AG09309 (cell line): ENCODE measurements at places on chromosomes 11 and 22.

- no peak for DNase-seq
These were observed 1964.5 kb upstream of the RAG2 start for GRCh38 chr11:38562562-38562961.

DNA sequence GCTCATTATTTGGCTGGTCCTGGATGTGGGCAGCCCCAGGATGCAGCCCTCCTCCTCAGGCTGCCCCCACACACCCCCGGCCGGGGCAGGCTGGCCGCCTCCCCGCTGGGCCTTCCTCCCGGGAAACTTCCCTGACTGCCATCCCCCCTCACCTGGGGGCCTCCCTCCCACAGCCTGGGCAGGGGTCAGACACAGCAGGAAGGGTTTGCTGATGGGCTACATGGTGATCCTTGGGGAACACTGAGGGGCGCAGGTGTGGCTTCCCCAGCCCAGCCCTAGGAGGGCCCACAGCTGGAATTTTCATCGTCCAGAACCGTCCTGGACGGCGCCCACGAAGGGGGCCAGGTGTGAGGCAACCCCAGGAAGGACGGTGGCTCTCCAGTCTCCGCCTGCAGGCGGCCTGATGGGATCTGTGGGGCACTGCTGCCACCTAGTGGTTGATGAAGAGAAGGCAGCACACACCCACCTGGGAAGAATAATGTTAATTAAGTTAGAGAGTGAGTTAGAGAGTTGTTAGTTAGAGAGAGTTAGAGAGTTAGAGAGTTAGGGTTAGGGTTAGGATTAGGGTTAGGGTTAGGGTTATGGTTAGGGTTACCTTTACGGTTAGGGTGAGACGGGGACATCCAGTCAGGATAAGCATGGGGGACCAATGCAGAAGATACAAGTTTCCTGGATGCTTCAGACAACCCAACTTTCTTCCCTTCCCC, 75.9 kb upstream of the PRR5 start:
- DNase-seq = no peak

DNA sequence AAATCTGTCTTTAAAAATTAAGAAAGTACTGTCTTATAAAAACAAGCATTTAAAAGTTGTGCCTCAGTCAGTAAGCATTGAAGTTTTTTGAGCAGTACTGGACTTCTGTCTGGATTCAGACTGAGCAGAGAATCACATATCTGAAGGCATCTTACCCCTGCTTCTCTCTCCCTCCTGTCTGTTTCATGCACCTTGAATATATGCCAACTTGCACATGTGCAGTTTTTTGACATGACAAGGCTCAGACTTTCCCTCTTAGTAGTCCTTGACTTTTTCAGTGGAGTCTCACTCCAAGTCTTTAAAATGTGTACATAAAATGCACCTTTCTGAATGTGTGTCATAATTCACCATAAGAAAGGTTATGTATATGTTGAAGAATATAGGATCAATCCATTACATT, 19.8 kb downstream of the SPECC1L start:
- DNase-seq = no peak

- DNase-seq = no peak
These were observed 36.2 kb downstream of the CNTF start for GRCh38 chr11:58658623-58659022.

GRCh38 chr22:48929276-48929790, 898.3 kb downstream of the BRD1 start:
- no peak for DNase-seq

GRCh38 chr22:27472975-27473374, 328.6 kb downstream of the MN1 start:
- no peak for DNase-seq

- DNase-seq = no peak
These were observed 2.1 kb upstream of the APOA5 start for GRCh38 chr11:116793772-116794097.

- DNase-seq = no peak
These were observed 6.6 kb downstream of the CERK start for GRCh38 chr22:46731246-46732040.

- no peak for DNase-seq
These were observed 5.1 kb downstream of the LRRC51 start for GRCh38 chr11:72085621-72086351.

DNA sequence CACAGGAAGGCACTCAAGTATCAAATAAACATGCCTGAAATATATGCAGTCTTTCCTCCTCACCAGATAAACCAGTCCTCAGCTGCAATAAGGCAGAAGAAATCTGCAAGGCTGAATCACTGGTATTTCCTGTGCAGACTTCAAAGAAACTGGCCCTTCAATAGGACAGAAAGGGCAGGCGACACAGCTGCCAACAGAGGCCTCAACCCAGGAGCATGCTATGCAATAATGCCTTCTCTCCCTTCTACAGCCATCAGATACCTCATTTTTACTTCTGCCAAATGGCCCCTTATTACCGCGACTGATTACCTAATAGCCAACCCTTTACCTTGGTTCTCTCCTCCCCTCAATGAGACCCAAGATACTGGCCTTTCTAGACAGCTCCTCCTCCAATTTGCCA, 8.0 kb downstream of the NUMA1 start:
- DNase-seq = peak; percentile 17

- no peak for DNase-seq
These were observed 430.6 kb downstream of the MIAT start for GRCh38 chr22:27088026-27088425.

DNA sequence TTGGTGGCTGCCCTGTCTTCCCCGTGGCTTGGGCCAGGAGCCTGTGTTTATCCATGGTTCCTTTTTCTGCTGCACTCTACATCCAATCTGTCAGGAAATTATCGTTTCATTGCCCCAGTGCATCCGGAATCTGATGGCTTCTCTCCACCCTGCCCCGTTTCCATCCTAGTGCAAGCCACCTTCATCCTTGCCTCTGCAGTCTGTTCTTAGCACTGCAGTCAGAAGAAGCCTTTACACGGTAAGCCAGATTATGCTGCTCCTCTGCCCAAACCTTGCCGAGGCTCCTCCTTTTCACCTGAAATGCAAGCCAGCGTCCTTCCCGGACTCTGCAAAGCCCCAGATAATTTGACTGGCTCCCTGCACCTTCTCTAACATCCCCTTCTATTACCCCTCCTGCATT, 45.1 kb downstream of the PARVG start:
- no peak for DNase-seq

- no peak for DNase-seq
These were observed 47.3 kb upstream of the TSKU start for GRCh38 chr11:76735841-76736240.

- no peak for DNase-seq
These were observed 1.8 kb downstream of the FJX1 start for GRCh38 chr11:35619855-35620640.

- DNase-seq = no peak
These were observed 683 bp downstream of the PLA2G6 start for GRCh38 chr22:38180841-38181452.

DNA sequence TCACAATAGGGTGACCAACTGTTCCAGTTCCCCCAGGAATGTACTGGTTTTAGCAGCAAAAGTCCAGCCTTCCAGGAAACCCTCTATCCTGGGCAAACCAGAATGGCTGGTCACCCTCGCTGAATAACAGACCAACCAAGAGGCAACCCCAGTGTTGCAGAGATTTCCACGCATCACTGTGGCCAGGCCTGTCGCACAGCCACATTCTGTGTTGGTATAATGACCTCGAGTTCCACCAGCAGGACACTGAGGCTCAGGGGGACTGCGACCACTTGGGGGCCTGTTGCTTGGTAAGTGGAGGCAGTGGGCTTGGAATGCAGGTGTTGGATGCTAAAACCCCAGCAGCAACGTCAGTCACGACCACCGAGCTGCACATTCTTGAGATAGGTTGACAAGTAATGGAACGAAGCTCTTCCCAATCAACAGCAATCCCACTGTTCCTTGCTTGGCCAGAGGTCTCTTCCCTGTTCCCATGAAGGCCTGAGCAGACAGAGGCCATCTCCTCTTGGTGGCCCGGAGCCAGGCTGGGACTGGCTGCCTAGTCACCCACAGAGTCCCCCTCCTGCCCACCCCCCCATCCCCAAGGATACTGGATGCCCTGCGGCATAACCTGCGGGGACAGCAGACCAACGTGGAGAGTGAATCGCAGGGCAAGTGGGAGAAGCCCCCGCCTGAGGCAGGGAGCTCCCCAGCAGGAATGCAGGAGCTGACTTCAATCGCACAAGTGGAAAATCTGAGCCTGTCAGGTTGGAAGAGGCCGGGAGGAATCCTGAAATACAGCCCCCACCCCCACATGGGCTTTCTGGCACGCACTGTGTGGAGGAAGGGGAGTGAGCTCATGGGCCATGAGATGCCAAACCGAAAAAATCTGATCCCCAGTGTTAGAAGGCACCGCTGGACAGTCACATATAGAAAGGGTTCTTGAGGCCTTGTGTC, 43.4 kb upstream of the MN1 start:
- no peak for DNase-seq

- peak; percentile 71 for DNase-seq
These were observed 14.7 kb downstream of the ABTB2 start for GRCh38 chr11:34343153-34343552.

- DNase-seq = no peak
These were observed 583.2 kb downstream of the BUD13 start for GRCh38 chr11:116189408-116190170.
